ENCODE measurements at places on chromosomes 3 and 15. TPM values are rescaled to one million over a fixed set of nuclear protein-coding genes. Genes with fewer than 3 reads are reported as not detected.

DNA sequence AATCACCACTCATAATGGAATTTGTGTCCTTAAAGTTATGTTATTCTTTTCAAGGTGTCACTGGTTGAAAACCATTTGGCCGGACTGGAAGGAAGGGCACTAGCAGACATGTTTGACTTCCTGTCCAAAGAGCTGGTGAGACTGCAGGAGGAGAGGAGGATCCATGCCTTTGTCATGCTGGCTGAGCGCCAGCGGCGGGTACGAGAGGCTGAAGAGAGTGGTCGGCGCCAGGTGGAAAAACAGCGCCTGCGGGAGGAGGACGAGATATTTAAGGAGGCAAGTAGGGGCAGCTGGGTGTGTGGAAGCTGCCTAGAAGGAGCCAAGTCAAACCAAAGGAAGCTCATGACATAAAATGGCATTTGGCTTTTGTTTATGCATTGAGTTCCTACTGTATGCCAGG, 38.0 kb upstream of the NR1I2 start:
- DNase-seq: no peak

DNA sequence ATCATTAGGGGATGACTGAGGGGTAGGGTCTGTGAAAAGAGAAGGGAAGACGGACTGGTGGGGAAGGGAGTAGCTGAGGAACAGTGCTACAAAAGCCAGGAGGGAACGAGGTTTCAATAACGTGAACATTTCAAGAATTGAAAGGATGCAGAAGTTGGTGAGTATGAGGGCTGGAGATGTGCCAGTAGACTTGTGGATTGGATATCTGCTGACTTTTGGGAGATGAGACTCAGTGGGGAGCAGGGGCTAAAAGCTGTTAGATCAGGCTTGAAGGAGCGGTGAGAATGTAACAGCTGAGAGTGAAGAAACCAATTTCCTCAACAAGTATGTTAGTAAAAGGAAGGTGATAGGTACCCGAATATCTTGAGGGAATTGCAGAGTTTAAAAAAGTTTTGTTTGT, 65.2 kb downstream of the GTPBP8 start:
- no peak for DNase-seq

TADA3 gene
- total RNA-seq: 19.0 TPM

- DNase-seq: no peak
Observed at GRCh38 chr15:81255315-81255957, 58.8 kb downstream of the IL16 start.

DNA sequence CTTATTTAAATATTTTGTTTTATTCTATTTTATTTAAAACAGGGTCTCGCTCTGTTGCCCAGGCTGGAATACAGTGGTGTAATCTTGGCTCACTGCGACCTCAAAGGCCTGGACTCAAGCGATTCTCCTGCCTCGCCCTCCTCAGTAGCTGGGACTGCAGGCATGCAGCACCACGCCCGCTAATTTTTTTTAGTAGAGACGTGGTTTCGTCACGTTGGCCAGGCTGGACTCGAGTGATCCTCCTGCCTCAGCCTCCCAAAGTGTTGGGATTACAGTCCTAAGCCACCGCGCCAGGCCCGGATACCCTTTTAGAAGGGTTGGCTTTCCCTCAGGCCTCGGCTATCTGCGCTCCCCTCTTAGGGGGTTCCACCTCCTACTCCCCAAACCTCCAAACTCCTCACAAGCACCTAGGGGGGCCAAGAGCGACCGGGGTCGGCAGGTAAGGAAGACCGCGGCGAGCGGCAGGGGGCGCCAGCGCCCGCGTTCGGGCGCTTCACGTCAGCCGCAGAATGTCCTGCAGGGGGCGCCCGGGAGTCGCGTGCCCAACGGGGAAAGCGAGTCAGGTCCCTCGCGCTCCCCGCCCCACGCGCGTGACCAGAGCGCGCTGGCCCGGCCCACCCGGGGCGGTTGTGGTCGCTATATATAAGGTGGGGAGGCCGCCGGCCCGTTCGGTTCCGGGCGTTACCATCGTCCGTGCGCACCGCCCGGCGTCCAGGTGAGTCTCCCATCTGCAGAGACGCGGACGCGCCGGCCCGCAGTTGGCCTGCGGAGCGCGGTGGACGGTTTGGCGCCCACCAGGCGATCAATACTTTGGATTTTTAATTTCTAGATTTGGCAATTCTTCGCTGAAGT, 51.8 kb upstream of the GATM start:
- DNase-seq: peak; percentile 59

DNA sequence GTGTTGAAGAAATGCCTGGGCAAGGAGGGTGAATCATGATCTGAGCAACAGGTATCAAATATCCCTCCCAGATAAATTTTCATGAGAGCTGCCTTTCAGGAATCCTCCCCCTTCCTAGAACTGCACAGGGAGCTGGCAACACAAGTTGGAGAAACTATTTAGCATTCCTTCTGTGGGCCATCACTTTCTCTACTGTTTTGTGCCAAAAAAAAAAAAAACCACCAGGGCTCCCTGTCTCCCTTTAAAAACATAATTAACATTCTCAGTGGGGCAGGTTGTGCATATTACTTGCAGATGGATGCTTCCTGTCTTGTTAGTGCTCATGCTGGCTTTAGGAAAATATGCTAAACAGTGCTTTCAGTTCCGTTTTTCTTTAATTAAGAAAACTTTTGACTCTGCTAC, 234.9 kb upstream of the LMCD1 start:
- no peak for DNase-seq

- no peak for DNase-seq
Observed at GRCh38 chr3:14869917-14870782, 51.4 kb downstream of the FGD5 start.

GJD2 gene
- not detected for total RNA-seq

DNA sequence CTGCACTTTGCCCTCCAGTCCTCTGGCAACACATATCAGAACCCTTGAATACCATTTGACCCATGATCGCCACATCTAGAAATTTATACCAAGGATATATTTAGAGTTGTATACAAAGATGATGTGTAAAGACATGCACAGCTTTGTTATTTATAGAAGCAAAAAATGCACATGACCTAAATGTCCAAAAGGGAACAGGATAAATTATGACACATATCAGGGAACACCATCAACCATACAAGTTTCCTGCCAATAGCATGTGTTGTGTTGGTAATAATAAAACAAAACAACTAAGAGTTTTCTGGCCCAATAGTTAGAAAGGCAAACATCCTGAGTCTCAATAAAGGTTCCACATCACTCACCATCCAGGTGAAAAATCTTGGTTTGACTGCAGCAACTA, 51.5 kb downstream of the AAGAB start:
- DNase-seq: peak; percentile 65

DNA sequence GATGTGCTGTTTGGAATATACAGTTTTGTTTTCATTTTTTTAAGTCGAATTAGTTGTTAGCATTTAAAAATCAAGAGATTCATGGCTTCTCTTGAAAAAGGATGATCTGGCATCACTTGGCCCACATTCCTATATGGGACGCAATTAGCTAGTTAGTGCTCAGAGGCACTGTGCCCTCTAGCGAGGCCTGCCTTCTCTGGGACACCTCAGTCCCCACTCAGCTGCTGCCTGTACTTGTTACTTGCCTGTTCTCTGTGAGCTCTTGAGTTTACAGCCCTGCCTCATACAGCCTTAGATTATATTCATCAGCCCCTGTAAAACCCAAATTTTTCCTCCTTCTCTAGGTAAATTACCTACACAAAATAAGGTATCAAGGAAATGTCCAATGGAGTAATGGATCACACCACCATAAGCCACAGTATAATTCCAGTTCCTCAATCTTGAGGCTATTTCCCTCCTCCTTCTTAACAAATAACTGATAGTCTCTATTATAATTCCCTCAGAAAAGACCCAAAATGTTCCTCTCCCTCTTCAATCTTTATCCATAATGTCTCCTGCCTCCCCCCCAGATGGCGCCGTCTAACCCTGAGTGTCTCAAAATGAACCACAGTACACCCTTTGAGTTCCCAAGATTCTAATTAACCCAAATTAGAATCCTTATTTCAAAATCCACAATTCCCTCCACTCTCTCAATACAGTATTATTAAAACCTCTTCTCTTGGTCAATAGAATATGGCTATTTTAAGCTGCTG, 2.7 kb downstream of the ZMAT3 start:
- DNase-seq: peak; percentile 39

LYZL4 gene
- total RNA-seq: not detected
